Bronchial epithelial cell (primary cell): ENCODE measurements at places on chromosomes 6 and 20.

- peak; percentile 51 for DNase-seq
Measured at GRCh38 chr20:20083807-20084206, 31.5 kb downstream of the CFAP61 start.

DNA sequence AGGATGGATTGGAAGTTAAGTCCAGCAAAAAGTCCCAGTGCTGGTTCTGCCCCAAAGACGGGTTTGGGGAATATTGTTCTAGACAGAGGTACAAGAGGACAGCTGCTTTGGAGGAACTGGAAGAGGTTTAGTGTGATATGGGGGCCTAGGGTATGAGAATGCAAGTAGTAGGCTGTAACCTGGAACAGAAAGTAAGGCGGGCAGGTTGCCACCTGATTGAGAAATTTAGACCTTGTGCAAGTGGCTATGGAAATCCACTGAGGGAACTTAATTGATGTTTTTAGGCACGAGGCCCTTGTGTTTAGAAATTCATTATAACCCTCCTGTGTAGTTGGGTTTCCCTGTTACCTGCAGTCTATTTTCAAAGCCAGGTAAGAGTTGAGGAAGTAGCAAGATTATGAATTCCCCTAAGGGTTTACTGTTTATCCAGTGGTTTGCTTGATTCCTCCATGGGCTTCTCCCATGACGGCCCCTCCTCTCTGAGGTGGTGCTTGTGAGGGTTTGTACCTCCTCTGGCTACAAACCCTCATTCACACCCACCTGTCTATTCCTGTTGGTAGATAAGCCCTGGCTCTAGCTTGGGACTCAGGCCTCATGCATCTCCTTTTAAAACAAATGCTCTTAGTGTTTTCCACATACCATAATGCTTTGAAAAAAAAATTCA lies 42.0 kb upstream of the BCAS1 start:
- DNase-seq = no peak

DNA sequence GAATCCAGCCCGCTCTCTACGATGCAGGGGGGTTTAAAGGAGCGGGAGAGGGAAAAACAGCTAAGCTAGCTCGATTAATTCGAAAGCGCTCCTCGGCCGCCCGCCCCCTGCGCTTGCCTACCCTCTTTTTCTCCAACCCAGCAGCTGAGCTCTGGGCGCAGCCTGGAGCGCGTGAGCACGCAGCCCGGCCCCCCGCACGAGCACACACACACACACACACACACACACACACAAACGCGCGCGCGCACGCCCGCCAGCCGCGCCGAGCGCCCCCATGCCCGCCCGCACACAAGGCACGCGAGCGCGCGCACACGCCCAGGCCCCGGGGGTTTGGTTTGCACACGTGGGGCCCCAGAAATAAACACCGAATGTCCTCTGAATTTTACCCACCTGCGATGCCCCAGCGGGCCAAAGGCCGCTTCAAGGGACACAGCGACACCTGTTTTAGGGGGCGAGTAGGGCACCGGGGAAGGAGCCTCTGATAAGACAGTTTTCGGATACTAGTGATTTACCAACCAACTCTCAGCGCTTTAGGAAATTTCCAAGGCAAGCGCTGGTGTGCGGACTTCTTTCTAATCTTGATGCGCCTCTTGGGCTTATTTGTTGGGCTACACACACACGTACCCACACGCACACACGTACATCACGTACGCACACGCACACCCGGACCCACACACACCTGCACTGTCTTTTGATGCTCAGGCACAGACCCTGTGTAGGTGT lies 802 bp upstream of the NRN1 start:
- no peak for DNase-seq

- no peak for DNase-seq
Measured at GRCh38 chr20:61974357-61974665, 91.4 kb downstream of the TAF4 start.

- no peak for DNase-seq
Measured at GRCh38 chr20:217266-217665, 9.8 kb upstream of the DEFB129 start.

GRCh38 chr6:157603314-157603940 lies 219.6 kb upstream of the SNX9 start:
- no peak for DNase-seq

GRCh38 chr6:1502041-1502440 lies 107.7 kb upstream of the FOXC1 start:
- DNase-seq = no peak

- DNase-seq = no peak
Measured at GRCh38 chr6:26592649-26593048, 4.1 kb upstream of the ABT1 start.

DNA sequence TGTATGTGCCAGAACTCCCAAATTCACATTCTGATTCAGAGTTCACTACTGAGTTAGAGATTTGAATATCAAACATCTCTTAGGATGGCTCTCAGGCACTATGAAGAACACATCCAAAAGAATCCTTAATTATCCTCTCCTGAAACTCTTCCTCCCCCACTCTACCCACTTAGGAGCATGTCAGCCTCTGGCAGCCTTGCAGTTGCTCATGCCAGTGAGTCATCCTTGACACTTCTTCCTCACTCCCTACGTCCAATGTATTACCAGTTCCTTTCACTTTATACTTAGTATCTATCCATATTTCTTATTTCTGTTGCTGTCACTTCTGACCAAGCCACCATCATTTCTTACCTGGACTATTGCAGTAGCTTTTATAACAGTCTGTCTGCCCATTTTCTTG lies 192.0 kb upstream of the IMPG1 start:
- peak; percentile 36 for DNase-seq

DNA sequence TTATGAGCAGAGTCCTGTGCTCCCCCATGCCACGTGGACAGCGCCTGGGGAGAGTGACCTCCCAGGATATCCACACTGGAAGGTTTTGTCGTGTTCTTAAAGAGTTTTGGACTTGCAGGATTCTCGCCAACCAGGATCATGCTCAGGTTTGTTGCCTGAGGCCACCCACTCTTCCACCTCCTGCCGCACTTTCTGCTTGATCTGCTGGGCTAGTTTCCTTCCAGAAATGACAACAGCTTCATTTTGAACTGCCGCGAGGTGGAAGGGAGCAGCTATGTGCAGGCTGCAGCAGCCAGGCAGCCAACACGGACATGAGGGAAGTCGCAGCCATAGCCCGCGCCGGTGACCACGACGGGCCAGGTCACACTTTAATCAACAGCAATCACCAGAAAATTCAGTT lies 27.7 kb upstream of the SEC63 start:
- no peak for DNase-seq

GRCh38 chr20:36493051-36493800 lies 48.1 kb upstream of the MYL9 start:
- no peak for DNase-seq

- DNase-seq = no peak
Measured at GRCh38 chr6:139144490-139145085, 9.7 kb downstream of the HECA start.

DNA sequence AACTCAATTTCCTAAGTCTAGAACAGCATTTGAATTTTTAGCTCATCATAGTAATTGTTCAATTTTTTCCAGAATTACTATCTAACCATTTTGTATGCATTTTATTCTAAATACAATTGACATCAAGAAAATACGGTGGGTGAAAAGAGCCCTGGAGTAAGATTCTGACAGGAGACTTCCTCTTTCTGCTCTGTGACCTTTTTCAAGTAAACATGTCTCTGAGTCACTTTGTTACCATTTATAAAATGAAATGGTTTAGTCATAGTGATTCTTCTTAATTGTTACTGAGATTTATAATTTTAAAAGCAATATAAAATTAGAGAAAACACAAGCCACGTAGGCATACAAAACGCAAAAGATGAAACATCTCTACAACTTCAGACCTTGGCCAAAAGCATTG lies 80.2 kb downstream of the PLCB1 start:
- DNase-seq = peak; percentile 8

GRCh38 chr6:52423971-52424381 lies 3.8 kb downstream of the EFHC1 start:
- DNase-seq = peak; percentile 68

DNA sequence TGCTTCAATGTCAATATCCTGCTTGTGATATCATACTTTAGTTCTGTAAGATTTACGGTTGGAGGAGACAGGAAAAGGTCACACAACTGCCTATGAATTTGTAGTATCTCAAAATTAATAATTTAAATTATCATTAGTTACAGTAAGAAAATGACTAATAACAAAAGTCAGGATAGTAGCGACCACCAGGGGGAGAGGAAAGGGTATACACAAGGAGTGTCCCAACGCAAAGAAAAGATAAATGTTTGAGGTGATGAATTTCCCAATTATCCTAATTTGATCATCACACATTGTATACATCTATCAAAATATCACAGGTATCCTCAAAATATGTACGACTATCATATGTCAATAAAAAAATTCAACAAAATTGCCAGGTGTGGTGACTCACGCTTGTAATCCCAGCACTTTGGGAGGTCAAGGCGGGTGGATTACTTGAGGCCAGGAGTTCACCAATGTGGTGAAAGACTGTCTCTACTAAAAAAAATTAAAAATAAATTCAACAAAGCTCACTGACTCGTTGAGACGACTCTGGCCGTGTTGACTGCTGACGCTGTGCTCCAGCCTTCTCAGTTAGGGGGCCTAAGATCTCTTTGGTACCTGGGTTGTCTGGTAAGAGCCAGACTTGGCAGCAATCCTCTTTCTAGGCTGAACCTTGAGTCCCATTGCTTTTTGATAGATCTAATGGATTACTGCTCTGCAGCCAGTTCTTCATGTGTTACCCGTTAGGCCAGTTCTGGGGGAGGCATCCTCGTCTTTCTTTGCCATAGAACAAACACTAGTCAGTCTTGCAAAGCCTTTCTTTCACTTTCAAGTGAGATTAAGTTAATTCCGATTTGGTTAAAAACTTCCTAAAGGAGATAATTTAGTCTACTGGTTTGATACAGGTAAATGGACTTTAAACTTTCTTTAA lies 9.0 kb upstream of the OVOL2 start:
- peak; percentile 10 for DNase-seq

- DNase-seq = no peak
Measured at GRCh38 chr6:37277001-37277409, 19.1 kb upstream of the TMEM217 start.

- DNase-seq = no peak
Measured at GRCh38 chr6:10128721-10129120, 286.2 kb downstream of the TFAP2A start.

DNA sequence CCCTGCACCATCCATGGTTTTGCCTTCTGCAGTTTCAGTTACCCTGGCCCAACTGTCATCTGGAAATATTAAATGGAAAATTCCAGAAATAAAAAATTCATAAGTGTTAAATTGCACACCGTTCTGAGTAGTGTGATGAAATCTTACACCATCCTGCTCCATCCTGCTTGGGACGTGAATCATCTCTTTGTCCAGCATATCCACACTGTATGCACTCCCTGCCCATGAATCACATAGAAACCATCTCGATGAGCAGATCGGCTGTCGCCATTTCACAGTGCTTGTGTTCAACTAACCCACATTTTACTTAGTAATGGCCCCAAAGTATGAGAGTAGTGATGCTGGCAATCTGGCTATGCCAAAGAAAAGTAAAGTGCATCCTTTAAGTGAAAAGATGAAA lies 105.9 kb upstream of the ID4 start:
- DNase-seq = peak; percentile 92

DNA sequence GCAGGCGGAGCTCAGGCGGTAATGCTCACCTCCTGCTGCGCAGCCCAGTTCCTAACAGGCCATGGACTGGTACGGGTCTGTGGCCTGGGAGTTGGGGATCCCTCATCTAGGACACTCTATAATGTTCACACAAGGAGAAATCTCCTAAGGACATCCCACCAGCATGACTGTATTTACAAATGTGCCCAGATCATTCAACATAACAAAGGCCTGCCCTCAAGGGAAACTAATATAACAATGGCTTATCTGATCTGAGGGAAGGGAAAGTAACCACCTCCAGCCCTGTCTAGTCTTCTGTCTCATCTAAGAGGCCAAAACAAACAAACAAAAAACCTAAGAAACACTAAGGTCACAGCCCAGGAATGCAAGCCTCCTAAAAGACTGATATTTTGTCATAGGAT lies 232.8 kb downstream of the RNGTT start:
- DNase-seq = peak; percentile 50

GRCh38 chr6:88499436-88499835 lies 333.3 kb upstream of the CNR1 start:
- DNase-seq = no peak

DNA sequence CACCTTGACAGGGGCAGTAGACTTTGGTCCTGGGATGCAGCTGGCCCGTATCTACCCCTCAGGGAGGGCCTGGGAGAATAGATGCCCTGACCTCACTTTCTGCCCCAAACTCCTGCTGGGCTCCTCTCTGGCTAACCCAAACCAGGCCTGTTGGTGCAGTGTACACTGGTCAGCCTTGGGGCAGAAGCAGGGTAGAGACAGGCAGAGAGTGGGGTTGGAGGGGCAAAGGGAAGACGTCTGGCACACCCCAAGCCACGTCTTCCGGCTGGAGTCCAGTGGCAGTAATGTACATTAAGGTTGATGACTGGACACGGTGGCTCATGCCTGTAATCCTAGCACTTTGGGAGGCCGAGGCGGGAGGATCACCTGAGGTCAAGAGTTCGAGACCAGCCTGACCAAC lies 9.3 kb downstream of the DDR1 start:
- DNase-seq = no peak

DNA sequence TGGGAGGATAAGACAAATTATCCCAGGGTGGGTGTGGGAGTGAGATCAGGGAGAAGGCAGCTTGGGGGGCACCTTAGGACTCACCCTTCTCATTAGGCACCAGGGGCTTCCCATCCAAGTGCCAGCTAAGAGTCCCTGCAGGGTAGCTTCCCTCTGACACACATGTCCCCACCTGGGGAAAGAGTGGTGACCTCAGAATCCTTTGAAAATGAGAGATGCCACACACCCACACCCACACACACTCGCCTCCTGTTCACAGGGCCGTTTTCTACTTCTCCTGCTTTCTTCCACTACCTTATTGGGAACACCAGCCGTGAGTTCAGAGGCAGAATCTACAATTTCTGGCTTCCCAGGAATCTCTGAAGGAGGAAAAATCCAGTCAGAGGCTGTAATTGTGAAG lies 1.0 kb downstream of the AGER start:
- DNase-seq = no peak

DNA sequence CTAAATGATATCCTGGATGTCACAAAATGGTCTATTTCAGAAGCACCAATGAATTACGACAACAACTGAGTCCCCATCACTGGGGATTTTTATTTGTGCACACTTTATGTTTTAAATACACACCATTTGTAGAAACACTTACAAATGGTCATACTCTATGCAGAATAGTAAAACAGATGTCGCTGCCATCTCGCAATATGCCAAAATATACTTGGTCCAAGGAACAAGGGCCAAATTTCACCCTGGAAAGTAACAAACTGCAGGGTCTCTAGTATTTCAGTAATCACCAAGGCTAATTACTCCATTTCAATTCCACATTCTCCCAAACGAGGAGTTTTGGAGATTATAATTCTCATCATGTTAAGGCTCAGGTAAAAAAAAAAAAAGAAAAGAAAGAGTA lies 215.2 kb downstream of the LMBRD1 start:
- no peak for DNase-seq

DNA sequence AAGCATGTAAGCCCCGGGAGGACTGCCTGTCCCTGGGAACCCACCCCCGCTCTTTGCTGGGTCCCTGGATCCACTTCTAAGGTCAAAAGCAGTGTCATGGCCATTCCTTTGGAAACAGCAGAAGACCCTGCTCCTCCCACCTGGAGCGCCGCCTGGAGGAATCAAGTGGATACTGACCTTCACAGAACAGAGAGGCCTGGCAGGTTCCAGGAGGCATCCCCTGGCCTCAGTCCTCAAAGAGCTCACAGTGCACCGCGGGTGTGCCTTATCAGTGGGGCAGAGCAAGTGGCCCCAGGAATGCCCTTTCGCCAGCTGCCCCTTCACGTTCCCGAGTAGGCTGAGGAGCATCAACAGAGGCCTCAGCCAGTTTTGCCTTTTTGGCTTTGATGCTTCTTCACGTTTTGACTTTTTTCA lies 11.1 kb upstream of the SLC4A11 start:
- DNase-seq = no peak
